Fibroblast of pulmonary artery (primary cell): ENCODE measurements at places on chromosomes 4 and X.

DNA sequence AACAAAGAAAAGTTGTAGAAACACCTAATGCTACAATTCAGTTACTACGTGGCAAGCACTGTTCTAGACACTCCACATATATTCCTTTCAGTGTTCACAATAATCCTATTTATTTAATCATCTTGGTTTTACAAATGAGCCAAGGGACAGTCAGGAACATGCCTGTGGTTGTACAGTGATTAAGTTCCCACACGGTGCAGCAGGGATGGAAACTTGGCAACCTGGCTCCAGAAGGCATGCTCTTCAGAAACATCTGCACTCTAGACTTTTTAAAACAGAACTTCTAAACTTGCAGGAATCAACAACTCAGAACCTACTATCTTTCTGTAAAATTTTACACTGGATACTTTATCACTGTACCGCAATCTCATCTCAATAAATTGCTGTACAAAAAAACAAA, 32.1 kb downstream of the TAPT1 start:
- peak; percentile 36 for DNase-seq

DNA sequence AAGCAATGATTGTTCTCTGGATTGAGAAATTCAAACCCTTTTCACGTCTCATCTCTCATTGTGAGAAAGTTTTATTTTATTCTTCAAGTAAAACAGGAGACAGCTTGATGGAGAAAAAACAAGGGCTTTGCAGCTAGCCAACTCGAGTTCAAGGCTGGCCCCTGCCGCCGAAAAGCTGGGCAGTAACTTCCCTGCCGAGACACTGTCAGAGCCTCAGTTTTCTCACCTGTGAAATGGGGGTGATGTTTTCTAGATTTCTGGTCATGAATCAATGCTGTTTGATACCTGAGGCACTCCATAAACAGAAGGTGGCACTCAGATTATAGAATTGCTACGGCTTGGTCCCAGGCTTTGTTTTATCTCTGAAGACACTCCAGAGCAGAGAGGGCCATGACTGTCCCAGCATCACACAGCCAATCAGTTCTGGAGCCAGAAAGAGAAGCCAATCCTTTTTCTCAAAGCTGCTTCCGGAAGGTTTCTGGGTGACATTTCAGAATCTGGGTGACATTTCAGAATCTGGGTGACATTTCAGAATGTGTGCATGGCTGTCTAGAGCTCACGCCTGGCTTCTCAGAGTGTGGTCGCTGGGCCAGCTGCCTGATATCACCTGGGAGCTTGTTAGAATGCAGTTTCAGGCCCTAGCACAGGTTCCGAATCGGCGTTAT, 33.2 kb downstream of the HMX1 start:
- no peak for DNase-seq

- no peak for DNase-seq
These were observed 113.3 kb downstream of the PPP1R2C start for GRCh38 chrX:42664680-42665079.

GRCh38 chr4:23934223-23934622, 44.4 kb upstream of the PPARGC1A start:
- DNase-seq: no peak

GRCh38 chr4:75398501-75398900, 115.7 kb downstream of the RCHY1 start:
- no peak for DNase-seq

DNA sequence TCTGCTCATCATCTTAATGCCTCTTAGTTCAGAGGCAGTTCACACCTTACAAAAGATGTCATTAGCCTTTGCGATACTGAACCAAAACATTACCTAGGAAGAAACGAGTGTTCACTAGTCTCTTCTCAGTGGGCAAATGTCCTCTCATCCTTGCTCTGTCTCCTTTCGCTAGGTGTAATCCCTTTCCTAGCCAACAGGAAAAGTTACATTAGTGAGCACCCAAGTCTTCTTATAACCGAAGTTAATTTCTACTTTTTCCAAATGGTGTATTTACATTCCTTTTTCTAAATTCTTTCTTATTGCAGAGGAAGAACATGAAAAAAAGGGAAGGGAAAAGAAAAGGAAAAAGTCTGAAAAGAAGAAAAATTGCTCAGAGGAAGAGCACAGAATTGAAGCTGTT, 46.9 kb downstream of the SMIM31 start:
- DNase-seq: no peak

DNA sequence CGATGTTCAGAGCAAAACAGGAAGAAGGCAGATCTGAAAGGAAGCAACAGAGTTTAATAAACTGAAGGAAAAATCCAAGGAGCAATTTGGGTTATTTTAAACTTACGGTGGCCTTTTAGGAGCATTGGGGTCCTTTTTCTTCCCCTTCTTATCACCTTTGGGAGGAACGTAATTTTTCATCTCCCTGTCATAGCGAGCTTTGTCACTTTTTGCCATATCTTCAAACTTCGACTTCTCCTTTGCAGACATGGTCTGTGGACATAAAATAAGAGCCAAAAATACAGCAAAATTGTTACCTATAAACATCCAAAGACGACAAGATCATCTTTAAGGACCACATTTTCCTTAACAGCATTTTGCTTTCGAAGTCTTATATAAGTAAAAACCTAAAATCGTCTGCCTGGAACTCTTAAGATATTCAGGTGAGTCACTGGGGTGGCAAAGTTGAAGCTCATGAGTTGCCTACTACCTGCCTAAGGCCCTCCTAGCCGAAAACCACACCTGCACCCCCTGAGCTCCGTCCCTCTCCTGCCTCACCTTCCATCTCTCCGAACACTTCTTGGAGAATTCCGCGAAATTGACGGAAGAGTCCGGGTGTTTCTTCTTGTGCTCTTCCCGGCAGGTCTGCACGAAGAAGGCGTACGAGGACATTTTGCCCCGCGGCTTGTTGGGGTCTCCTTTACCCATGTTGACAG, 1.0 kb downstream of the HMGB2 start:
- DNase-seq: no peak

- peak; percentile 83 for DNase-seq
These were observed 28.1 kb upstream of the MAN2B2 start for GRCh38 chr4:6546681-6547447.

DNA sequence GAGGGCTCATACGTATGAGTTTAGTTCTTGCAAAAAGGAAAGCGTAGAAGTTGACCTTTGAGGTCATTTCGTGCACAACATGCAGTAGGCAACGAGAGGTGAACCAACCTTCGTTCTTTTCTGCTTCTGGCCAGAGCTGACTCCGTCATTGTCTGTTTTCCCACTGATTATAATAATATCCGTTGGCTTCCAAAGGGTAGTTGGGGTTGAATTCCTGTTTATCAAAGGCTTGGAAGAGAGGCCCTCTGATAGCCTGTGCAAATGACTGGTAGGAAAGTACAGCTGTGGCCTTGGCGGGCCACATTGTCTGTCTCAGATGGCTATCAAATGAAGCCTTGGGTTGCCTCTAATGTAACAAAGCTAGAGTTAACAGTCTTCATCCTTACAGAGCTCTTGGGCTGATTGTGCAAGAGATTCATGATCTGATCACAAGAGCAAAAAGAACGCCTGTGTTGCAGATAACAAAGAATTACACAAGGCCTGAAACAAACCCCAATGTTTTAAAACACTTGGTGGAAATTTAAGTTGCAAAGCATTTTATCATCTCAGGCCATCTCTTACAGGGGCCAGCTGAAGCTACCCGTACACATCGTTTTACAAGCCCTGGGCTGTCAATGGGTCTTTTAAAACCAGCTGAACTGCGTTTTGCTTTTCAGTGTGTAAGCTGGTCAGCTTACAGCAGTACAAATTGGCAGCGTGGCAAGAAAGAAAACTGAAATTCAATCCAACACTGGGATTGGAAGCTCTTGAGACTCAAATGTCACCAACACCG, 46.1 kb upstream of the FAM9C start:
- peak; percentile 51 for DNase-seq

- peak; percentile 10 for DNase-seq
These were observed 15.9 kb upstream of the F11 start for GRCh38 chr4:186249785-186250754.

DNA sequence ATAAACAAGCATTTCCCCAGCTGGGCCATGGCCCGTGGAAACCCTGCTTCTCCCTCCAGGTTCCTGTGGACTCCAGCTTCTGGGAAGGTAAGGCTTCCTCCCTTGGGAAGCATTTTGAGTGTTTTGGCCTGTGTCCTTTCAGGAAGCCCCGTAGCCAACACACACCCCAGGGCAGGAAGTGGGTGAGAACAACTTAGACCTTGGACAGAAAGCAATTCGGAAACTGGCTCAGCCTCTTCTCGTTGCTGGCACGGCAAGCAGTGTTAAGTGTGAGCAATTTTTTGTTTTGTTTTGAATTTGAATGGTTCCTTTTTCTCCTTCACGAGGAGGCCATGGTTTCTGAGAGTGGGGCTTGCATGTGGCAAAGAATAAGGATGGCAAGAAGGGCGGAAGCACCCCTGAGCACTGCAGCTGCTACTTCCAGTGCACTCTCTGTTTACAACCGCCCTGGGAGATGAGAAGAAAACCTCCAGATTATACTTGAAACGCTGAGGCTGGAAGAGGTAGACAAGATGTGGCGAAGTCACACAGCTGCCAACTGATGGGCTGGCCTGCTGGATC, 14.1 kb upstream of the CYTL1 start:
- DNase-seq: peak; percentile 22

GRCh38 chr4:164571593-164572390, 182.1 kb upstream of the SMIM31 start:
- no peak for DNase-seq

- no peak for DNase-seq
These were observed 24.4 kb upstream of the RP2 start for GRCh38 chrX:46812445-46812844.

DNA sequence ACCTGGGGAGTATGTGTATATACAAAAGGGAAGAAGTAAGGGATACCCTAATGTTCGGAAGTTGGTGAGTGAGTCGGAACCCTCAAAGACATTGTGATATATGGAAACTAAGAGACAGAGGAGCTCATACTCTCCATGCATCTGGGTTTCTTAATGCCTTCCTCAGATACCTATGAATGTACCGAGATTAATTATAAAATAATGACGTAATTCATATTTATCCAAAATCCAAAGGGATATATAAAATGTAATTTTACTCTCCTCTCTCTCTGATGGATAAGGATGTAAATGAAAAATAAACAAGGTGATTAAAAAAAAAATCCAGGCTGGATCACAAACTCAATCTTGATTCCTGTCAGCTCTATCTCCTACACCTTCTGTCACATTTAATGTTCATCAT, 275.9 kb upstream of the FAM241A start:
- no peak for DNase-seq

DNA sequence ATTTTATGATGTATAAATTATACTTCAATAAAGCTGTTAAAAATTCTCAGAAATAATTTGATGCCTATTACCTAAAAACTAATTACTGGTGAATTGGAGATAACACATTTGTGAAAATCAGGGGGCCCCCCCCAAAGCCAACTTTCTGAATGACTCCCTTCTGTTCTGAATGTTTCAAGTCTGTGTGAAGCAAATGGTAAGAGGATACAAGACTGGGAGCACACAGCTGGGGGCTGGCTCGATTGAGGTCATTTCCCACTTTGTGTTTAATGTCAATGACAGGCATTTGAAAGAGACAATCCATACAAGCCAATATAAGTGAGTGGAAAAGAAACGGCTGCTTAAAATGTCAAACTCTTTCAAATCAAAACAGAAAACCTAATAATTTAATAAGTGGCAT, 155.8 kb downstream of the SH2D1A start:
- no peak for DNase-seq

- DNase-seq: no peak
These were observed 195.9 kb downstream of the CPEB2 start for GRCh38 chr4:15198070-15198727.

DNA sequence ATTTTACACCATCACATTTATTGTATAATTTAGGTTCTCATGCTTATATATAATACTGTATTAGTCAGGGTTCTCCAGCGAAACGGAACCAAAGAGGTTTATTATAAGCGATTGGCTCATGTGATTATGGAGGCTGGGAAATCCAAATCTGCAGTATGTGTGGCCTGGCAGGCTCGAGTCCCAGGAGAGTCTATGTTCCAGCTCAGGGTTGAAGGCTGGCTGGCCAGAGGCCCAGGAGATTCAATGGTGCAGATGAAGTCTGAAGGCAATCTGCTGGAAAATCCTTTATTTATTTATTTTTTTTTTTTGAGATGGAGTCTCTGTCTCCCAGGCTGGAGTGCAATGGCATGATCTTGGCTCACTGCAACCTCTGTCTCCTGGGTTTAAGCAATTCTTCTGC, 63.0 kb upstream of the WDFY3 start:
- no peak for DNase-seq

GRCh38 chr4:31714238-31714637, 994.1 kb downstream of the PCDH7 start:
- no peak for DNase-seq

GRCh38 chr4:143531380-143531779, 17.9 kb downstream of the SMARCA5 start:
- peak; percentile 51 for DNase-seq

DNA sequence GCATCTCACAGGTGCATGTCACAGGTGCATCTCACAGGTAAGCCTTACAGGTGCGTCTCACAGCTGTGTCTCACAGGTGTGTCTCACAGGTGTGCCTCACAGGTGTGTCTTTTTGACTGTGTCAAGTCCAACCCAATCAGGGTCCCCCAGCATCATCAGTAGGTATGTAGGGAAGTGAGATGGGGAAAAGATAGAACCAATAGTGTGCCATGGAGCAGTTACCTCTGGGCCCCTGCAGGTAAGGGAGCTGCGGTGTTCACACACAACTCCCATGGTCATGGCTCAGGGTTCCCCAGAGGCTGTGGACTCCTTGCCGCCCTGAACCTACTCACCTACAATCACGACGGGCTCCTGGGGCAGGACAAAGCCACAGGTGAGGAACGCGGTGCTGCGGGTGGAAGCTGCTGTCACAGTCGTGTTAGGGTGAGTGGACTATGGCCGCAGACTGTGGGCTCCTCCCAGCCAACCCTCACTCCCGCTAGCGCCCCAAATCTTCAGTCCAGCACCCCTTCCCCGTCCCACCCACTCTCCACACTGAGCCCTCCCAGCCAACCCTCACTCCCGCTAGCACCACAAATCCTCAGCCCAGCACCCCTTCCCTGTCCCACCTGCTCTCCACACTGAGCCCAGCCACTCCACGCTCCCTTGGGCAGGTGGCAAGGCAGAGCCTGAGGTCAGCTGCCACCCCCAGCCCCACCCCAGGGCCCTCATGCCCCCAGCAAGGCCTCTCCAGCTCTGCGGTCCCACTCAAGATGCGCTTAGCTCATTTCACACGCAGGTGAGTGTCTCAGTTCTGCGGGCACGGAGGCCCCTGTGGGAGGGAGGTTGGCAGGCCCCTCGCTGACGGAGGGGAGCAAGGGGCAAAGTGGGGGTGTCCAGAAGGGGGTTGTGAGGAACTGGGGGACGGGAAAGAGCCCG, 2.1 kb upstream of the PDE6B start:
- DNase-seq: no peak

GRCh38 chrX:111006116-111006515, 89.9 kb upstream of the PAK3 start:
- peak; percentile 4 for DNase-seq

- DNase-seq: no peak
These were observed 658 bp downstream of the SH3TC1 start for GRCh38 chr4:8199594-8200301.

- no peak for DNase-seq
These were observed 81.5 kb downstream of the SORCS2 start for GRCh38 chr4:7273738-7274297.
